Occipital lobe (tissue), 3 donors: ENCODE measurements at places on chromosomes 11 and 22. TPM values are rescaled to one million over a fixed set of nuclear protein-coding genes. Genes with fewer than 3 reads are reported as not detected.

SEPTIN3 gene
- total RNA-seq: 130 TPM

PARVG gene
- 0.47 TPM for total RNA-seq

IGSF22 gene
- total RNA-seq: 0.16 TPM

NDUFC2 gene
- 68.0 TPM for total RNA-seq

MRPL21 gene
- 43.2 TPM for total RNA-seq

PHOX2A gene
- total RNA-seq: not detected

RGL4 gene
- total RNA-seq: not detected

KRTAP5-1 gene
- total RNA-seq: not detected

SCARF2 gene
- 1.7 TPM for total RNA-seq

MS4A15 gene
- not detected for total RNA-seq

LRRC10B gene
- 3.1 TPM for total RNA-seq

CASP1 gene
- 2.8 TPM for total RNA-seq

PTPN5 gene
- total RNA-seq: 27.5 TPM

PARVA gene
- total RNA-seq: 5.6 TPM

RAG2 gene
- total RNA-seq: not detected

MIAT gene
- total RNA-seq: 221 TPM

PHLDB1 gene
- 65.8 TPM for total RNA-seq

MMP13 gene
- not detected for total RNA-seq

SHISAL1 gene
- total RNA-seq: 13.9 TPM

NPAS4 gene
- 0.16 TPM for total RNA-seq

KCNJ4 gene
- 9.7 TPM for total RNA-seq

ACTN3 gene
- not detected for total RNA-seq

ENTHD1 gene
- 0.16 TPM for total RNA-seq

OR8D4 gene
- 0.47 TPM for total RNA-seq

JHY gene
- 6.2 TPM for total RNA-seq

RASD2 gene
- 1.1 TPM for total RNA-seq

DEUP1 gene
- total RNA-seq: 0.16 TPM

P2RY6 gene
- total RNA-seq: not detected

IGLL1 gene
- not detected for total RNA-seq

TPBGL gene
- under 0.01 TPM for total RNA-seq

ART1 gene
- 0.16 TPM for total RNA-seq

API5 gene
- total RNA-seq: 112 TPM

SLC17A6 gene
- total RNA-seq: 21.2 TPM

OR2AG1 gene
- total RNA-seq: not detected

NAALAD2 gene
- total RNA-seq: 5.3 TPM

ARVCF gene
- 47.3 TPM for total RNA-seq

PTPRCAP gene
- not detected for total RNA-seq

HIC2 gene
- total RNA-seq: 8.9 TPM

OR4C11 gene
- not detected for total RNA-seq

MMP11 gene
- total RNA-seq: 14.8 TPM

SESN3 gene
- 86.1 TPM for total RNA-seq

TMPRSS6 gene
- total RNA-seq: not detected

ARHGAP8 gene
- total RNA-seq: 1.4 TPM

TRIM66 gene
- total RNA-seq: 0.62 TPM

RAG1 gene
- total RNA-seq: 0.94 TPM

CNTN5 gene
- 10.6 TPM for total RNA-seq

MYBPC3 gene
- total RNA-seq: not detected

OR2D2 gene
- total RNA-seq: 0.31 TPM

ELMOD1 gene
- total RNA-seq: 95.5 TPM

NXPE2 gene
- 0.78 TPM for total RNA-seq

MS4A14 gene
- not detected for total RNA-seq
